Foreskin keratinocyte (primary cell): ENCODE measurements at places on chromosomes 5 and 9. TPM values are rescaled to one million over a fixed set of nuclear protein-coding genes. Genes with fewer than 3 reads are reported as not detected.

DNA sequence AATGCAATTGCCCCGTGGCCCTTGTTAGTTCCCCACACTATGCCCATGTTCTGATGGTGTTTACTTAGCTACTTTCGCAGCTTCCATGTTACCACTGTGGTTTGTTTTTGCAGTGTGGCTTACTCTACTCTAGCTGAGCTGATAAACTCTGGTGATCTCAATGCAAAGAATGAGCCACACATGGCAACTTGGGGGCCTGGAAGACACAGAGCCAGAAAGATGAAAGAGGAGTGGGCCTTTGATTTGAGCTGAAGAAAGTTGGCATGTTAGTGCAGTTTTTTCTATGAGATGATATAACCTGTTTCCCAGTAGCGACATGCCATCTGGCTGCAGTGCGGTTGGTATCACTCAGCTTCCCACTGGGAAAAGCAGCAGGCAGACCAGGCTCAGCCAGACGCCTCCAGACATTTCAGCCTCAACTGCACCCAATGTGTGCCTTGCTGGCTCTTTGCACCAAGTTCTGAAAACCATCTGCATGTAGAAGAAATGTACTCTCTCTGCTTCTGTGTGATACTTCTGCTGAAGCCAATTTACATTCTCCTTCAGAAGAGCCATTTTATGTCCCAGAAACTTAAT, 329.4 kb downstream of the ARHGEF28 start:
- DNase-seq, result no peak

GRCh38 chr5:55450050-55450765, 84.6 kb downstream of the PLPP1 start:
- peak; percentile 46 for DNase-seq

DNA sequence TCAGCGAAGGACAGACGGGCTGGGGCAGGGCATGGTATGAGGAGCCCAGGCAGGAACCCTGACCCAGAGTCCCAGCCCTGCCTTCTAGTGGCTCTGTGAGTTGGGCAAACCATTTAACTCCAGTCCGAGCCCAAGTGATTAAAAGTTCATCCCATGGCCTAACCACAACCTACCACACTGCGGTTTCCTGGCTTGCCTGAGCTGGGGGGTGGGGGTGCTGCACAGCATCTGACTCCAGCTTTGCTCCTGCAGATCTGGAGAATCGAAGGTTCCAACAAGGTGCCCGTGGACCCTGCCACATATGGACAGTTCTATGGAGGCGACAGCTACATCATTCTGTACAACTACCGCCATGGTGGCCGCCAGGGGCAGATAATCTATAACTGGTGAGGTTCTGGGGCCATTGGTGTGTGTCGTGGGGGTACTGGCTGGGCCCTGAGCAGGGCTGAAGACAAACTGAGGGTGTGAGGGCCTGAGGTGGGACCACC, 49.0 kb downstream of the STOM start:
- DNase-seq, result no peak

Gene PALM2AKAP2
- total RNA-seq, result 6.6 and 8.9 TPM in 2 replicates

Gene PLCXD3
- total RNA-seq, result not detected in 2 replicates
